ENCODE measurements at places on chromosomes 4 and X.

- no peak for DNase-seq
Measured at GRCh38 chr4:86558797-86559196, 35.3 kb upstream of the PTPN13 start.

DNA sequence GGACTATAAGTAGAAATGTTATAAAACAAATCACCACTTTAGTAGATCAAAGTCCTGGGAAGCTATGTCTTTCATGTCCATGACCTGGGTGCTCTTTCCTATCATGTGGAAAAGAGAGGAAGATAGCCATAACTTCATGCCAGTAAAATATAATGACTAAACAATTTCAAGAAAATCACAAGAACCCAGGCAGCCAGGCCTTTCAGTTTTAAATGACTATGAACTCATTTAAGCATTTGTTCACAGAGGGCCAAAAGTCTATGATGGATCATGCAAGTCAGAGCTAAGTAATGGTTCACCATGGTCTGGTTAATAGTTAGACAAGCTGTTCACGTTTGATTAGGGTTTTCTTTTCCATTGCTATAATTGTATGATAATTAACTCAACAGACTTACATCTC, 155.8 kb downstream of the PPARGC1A start:
- DNase-seq: no peak

DNA sequence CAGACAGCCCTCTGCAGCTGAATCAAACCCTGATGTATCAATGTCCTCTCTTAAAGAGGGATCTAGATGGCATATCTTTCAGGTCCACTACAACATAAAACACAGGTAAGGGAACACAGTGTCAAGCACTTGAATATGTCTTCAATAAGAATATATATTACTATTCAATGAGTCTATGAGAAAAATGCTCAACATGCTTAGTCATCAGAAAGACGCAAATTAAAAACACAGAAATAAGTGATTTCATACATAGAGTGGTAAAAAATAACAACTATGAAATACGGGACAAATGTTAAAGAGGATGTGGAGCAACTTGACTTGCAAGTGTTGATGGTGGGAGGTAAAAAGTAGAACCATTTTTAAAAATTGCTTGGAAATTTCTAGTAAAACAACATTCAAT, 544.6 kb upstream of the HS3ST1 start:
- DNase-seq: no peak

DNA sequence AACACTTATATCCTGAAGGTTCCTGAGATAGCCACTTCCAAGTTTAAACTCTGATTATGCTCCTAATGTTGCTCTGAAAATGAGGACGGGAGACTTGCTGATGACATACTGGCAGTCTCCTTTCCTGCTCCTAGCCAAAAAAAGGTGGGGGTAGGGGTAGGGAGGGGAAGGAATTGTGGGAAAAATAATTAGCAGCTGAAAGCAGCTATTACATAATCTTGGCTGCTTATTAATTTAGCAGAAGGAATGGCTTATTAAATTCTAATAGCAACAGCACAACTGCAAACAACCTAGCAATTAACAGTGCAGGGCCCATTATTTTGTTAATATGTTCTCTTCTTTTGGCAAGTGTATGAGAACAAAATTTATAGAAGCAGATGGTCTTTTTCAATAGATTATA, 2.0 kb upstream of the AP1S2 start:
- DNase-seq: no peak

DNA sequence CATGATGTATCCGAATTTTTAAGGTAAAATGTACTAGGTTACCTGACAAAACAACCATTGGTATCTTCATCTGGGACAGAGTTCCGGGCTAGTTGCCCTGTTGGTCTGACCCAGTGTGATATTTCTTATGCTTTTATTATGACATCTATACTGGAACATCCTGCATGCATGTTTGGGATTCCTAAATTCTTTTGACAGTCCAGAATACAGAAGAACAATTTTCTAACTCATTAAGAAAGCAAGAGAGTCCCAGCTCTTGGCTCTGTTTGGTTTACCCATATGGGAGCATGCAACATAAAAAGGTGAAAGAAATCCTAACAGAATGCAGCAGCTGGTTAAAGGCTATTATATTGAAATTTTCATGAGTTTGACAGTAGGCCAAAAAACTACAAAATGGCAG, 247.7 kb upstream of the FTHL17 start:
- no peak for DNase-seq

GRCh38 chr4:140789759-140790158, 33.6 kb upstream of the TBC1D9 start:
- no peak for DNase-seq

DNA sequence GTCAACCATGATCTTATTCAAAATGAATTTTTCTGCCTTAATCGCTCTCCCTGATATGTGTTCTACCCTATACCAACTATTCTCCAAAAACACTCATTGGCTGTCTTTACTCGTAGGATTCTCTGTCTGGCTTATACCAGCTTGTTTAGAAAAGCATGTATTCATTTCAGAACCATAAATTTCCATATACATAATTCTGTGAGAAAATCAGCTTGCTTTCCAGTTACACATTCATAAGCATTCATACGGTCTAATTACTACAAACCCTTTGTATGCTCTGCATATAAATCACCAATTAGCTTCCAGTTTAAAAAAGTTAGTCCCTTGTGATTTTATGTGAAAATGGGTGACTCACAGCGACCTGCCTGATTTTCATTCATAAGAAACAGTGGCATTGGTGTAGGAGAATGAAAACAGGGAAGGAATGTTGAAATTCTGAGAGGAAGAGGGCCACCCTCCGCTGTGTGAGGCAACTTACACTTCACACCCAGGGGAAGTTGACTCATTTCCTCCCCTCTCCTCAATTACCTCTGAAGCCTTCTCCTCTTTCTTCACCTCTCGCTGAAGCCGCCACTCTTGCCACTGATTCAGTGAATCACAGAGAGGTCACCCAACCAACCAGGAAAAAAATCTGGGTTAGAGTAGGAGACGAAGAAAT, 63.3 kb downstream of the MEPE start:
- DNase-seq: no peak

GRCh38 chr4:120796271-120796670, 126.3 kb downstream of the PRDM5 start:
- no peak for DNase-seq

- DNase-seq: no peak
Measured at GRCh38 chr4:109959195-109959594, 46.5 kb downstream of the EGF start.

DNA sequence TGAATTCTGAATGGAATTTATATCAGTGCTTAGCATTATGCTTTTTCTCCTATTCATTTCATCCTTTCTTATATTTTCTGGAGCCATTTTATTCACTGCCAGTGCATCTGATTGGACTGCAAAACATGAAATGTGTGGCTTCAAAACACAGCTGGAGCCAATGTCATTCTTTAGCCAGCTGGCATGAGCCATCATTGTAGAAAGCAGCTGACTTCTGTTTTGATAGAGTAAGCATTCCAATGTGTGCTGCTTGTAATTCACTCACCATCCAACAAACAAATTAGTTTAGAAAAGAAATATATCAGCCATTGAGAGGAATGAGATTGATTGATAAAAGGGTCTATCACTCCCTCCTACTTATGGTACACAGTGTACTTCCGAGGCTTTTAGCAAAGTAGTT, 2616.0 kb downstream of the ARAP2 start:
- DNase-seq: peak; percentile 31

DNA sequence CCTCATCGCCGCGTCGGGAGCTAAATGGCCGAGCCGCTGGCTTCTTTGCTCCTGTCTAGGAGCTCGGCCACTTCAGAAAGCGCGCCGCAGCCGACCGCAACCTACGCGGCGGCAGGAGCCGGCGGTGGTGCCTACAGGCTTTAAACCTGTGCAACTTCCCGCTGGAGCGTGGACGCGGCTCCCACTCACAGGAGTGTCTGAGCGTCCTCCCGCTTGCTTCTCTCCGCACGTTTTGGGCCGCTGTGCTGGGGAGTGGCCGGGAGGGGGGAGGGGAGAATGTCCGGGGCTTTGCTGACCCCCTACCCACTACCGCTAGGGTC, 1.0 kb downstream of the NHSL2 start:
- peak; percentile 30 for DNase-seq

DNA sequence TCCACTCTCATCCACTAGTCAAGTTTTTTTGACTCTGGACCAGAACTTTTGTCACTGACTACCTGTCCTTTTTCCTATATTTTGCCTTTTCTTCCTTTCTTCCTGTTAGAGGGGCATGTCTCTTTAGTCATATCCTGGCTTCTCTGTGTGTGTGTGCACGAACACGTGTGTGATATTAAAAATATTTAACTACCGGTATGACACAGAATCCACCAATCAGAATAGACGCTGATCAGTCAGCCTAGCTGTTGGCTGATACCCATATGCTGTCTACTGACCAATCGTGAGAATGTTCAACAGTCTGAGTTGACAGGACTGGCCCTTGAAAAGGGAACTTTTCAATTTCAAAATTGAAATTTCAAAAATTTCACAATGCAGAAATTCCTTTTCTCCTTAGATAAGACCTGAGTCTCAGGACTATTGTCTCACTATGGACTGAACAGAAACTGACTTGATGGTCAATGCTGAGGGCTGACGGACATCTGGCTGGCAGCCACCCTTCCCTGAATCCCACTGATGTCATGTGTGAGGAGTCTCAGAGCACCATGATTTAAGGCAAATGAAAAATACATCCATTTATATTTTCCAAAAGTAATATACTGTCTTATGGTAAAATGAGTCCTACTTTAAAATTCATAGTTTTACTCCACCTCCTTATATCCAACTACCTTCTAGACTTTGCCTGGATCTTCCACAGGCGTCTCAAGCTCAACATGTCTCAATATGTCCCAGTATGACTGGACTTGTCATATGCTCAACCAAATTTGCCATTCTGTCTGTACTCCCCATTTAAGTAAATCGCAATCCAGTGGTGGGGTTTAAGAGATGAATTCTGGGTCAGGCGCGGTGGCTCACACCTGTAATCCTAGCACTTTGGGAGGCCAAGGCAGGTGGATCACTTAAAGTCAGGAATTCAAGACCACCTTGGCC, 78.0 kb downstream of the CHRNA9 start:
- DNase-seq: no peak

DNA sequence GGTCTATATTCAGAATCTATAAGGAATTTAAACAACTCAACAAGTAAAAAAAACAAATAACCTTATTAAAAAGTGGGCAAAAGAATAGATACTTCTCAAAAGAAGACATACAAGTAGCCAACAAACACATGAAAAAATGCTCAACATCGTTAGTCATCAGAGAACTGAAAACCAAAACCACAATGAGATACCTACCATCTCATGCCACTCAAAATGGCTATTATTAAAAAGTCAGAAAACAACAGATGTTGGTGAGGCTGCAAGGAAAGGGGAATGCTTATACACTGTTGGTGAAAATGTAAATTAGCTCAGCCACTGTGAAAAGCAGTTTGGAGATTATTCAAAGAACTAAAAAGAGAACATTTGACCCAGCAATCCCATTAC, 201.6 kb downstream of the QDPR start:
- no peak for DNase-seq

- no peak for DNase-seq
Measured at GRCh38 chrX:30635630-30636029, 17.6 kb upstream of the GK start.

Data from eye (tissue), 1 donor.